Psoas muscle (tissue), 8 donors: ENCODE measurements at places on chromosomes 5 and 9. TPM values are rescaled to one million over a fixed set of nuclear protein-coding genes. Genes with fewer than 3 reads are reported as not detected.

The AJM1 gene
- 4.3 TPM for total RNA-seq

The FOXD4L3 gene
- not detected for total RNA-seq

The QRFP gene
- not detected for total RNA-seq

The RNF20 gene
- 56.9 TPM for total RNA-seq

The SLC27A6 gene
- 0.19 TPM for total RNA-seq

The ANKDD1B gene
- total RNA-seq: not detected

The TMEFF1 gene
- 0.29 TPM for total RNA-seq

The C9 gene
- not detected for total RNA-seq

The PCDHAC2 gene
- total RNA-seq: 0.14 TPM

The NTRK2 gene
- total RNA-seq: 1.5 TPM

The PDE6A gene
- total RNA-seq: 0.04 TPM

The HTR4 gene
- total RNA-seq: 0.24 TPM

The DPYSL3 gene
- 26.8 TPM for total RNA-seq

The DNLZ gene
- total RNA-seq: 29.6 TPM

DNA sequence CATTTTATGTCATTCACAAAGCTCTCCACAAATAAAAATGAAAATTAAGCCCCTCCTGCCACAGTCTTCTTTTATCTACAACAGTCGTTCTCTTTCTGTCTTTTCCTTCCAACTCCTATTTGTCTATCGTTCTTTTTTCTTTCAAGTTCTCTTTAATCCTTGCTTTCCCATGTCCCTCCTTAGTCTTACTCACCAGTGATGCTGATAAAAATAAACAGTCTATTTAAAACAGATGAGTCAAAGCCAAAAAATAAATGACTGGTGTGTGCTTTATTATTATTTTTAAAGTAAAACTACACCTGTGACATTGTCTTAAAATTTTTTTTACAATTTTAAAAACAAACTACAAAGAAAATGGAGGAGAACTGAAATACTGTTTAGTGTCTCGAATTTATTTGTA is 137.1 kb upstream of the TMEM161B start:
- no peak overlapping the region for H3K27ac ChIP-seq
- DNase-seq: no peak
- peaks cover 3% of the 10 kb centered on the region for H3K4me1 ChIP-seq
- H3K4me3 ChIP-seq: no peak overlapping the region

- no peaks in the 10 kb centered on the region for H3K36me3 ChIP-seq
- no peak for DNase-seq
- no peak overlapping the region for H3K27ac ChIP-seq
Observed at GRCh38 chr5:168920019-168920810, 341.0 kb upstream of the PANK3 start.

DNA sequence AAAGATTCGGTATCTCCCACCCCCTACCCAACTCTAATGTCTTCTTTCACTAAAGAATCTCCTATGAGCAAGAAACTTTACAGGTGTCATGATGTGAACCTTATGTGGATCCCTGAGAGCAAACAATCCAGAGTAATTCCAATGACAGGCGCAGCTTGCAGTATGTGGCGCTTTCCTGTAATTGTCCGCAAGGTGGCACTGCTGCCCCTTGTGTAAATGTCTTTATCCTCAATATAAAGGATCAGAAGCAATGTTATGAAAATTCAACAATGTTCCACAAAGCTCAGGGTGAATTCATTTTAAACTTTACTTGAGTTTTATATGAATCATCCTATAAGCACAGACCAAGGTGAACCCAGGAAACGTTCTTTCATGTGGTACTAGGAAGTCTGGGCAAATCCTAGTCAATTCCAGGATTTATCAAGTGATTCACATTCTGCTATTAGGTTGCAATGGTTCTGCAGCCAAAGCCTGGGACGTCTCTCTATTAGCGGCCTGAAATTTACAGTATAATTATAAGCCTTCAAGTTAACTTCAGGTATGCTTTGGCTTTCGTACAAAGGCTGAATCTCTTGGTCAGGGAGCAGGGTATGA is 113.7 kb downstream of the TRPM6 start:
- no peak overlapping the region for H3K27ac ChIP-seq
- H3K4me3 ChIP-seq: no peak overlapping the region
- no peaks in the 10 kb centered on the region for H3K36me3 ChIP-seq

DNA sequence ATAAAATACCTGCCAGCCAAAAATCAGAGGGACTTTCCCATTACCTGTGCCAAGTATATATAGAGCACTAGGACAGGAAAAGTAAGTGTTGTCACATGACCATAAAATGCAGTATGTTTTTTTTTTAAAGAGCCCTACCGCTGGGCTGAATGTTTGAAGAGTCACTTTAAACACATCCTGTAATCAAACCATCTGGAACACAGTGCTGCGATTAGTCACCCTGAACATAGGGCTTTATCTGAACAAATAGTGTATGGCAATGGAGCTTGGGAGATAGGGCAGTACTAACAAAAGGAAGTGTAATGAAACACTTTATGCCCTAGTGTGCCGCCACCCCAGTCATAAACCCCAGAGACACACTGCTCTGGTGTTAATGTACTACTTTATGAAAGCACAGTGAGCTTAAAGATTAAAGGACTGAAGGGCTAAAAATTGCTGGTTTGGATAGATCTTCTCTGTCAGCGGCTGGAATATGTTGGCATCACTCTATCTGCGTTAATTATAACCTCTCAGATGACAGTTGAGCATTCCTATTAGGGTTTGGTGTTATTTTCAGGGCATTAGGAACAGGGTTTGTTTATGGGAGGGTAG is 90.4 kb downstream of the ZNF608 start:
- H3K4me1 ChIP-seq: peaks cover 55% of the 10 kb centered on the region
- DNase-seq: no peak
- H3K36me3 ChIP-seq: no peaks in the 10 kb centered on the region
- peak overlapping the region; percentile 50 for H3K4me3 ChIP-seq

- H3K4me1 ChIP-seq: peaks cover 83% of the 10 kb centered on the region
- no peaks in the 10 kb centered on the region for H3K27me3 ChIP-seq
- peak overlapping the region; percentile 96 for H3K27ac ChIP-seq
- peak overlapping the region; percentile 11 for H3K4me3 ChIP-seq
Observed at GRCh38 chr5:132414634-132415378, 45.3 kb downstream of the SLC22A5 start.

- H3K4me3 ChIP-seq: no peak overlapping the region
- H3K27ac ChIP-seq: no peak overlapping the region
- no peaks in the 10 kb centered on the region for H3K36me3 ChIP-seq
Observed at GRCh38 chr5:60960591-60960990, 15.6 kb downstream of the NDUFAF2 start.

GRCh38 chr5:170008376-170008775 is 28.1 kb upstream of the INSYN2B start:
- no peaks in the 10 kb centered on the region for H3K27me3 ChIP-seq
- no peak overlapping the region for H3K27ac ChIP-seq
- no peaks in the 10 kb centered on the region for H3K4me1 ChIP-seq
- no peak for DNase-seq
- no peak overlapping the region for H3K4me3 ChIP-seq

DNA sequence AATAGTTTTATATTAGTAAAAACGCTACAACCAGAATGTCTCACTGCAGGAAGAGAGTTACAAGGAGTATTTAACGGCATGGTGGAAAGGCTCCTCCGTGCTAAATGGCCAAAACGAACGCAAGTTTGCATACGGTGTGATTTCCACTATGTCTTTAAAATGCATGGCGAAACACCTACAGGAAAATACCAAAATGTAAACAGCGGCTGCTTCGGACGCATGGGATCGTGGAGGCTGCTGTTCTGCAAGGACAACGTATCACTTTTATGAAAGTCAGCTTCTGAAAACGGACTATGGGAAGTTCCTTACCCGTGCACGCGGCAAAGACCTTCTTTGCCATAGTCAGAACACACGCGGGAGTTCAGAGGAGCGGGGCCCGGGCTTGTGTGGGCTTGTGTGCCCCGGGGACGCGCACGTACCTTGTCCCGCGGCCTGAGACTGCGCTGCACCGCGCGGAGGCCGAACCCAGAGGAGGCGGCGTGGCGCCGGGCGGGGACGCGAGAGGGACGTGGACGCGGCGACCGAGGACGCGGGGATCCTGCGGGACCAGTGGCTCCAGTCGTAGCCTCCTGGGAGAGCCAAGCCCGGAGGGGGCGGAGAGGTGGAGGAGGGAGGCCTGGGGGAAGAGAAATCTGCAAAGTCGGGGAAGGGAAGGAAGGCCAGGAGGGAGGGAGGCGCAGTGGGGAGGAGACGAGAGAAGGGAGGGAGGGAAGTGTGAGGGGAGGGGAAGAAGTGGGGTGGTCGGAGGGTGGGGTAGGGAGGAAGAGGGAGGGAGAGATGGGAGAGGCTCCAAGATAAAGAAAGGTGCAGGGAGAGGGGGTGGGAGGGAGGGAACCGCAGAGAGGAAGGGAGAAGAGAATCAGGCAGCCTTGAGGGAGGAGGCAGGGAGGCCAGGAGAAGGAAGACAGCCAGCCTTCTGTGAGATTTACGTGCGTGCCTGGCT is at the start of gene CMBL:
Gene CMBL (minus strand): TSS at position 697 of the 943 bp plus-strand sequence. CDS start 17,140 bp downstream, outside the sequence.
- H3K27me3 ChIP-seq: no peaks in the 10 kb centered on the region
- H3K4me1 ChIP-seq: peaks cover 53% of the 10 kb centered on the region
- DNase-seq: peak; percentile 71
- H3K27ac ChIP-seq: peak within 1 kb of the TSS; percentile 92

DNA sequence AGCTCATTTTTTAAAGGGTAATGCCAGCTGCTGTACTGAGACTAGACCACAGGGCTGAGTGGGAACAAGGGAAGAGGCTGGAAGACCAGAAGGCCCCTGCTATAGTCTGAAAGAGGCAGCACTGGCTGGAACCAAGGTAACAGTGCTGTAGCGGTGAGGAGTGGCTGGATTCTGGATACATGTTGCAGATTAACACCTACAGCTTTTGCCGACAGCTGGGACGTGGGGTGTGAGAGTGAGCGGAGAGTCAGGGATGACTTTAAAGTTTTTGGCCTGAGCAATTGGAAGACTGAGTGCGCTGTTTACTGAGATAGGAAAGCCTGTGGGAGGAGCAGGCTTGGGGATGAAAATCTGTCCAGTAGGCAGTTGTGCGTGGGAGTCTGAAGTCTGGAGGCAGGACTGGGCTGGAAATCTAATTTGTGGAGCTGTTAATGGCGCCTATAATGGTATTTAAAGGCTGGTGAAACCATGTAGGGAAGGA is 26.5 kb downstream of the AQP7 start:
- H3K36me3 ChIP-seq: peaks cover 20% of the 10 kb centered on the region
- H3K4me1 ChIP-seq: peaks cover 18% of the 10 kb centered on the region
- peak; percentile 32 for DNase-seq
- H3K4me3 ChIP-seq: no peak overlapping the region
- H3K27ac ChIP-seq: peak overlapping the region; percentile 58

DNA sequence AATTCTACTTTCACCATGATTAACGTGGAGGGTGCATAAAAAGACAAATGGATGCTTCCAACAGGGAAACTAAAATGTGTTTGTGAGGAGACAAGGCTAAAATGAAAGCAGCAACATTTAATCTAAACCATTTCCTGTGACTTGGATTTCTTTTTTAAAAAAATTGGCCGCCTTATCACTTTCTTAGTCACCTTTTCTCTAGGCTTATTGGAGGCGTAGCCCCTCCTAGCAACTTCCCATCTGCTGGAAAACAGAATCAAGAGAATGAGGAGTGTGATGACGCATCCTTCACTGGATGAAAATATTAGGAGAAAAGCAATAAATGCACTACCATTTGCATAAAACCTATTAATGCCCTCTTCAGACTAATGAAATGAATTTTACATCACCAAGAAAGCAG is 791 bp upstream of the GPR150 start:
- H3K4me3 ChIP-seq: no peak overlapping the region
- no peaks in the 10 kb centered on the region for H3K27me3 ChIP-seq
- no peak for DNase-seq
- H3K4me1 ChIP-seq: peaks cover 12% of the 10 kb centered on the region
- H3K36me3 ChIP-seq: no peaks in the 10 kb centered on the region

DNA sequence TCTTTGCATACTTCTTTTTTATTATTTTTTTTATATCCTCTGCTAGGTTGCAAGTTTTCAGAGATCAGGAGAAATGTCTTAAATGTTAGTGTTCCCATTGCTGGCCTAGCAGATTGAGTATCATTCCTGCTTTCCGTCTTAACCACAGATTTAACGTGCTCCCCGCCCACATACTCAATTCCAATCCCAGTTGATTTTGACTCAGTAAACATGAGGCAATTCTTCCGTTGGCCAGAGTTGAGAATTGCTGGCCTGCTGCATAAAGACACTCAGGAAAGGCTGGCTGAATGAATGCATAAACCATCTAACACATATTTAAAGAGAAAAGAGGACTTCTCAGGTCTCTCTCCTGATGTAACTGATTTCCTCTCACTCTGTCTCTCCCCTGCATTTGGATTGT is 46.8 kb upstream of the PLPP6 start:
- H3K27ac ChIP-seq: no peak overlapping the region
- no peaks in the 10 kb centered on the region for H3K36me3 ChIP-seq
- H3K27me3 ChIP-seq: no peaks in the 10 kb centered on the region
- no peak overlapping the region for H3K4me3 ChIP-seq

- no peaks in the 10 kb centered on the region for H3K4me1 ChIP-seq
- no peaks in the 10 kb centered on the region for H3K36me3 ChIP-seq
Observed at GRCh38 chr5:85225388-85225787, 840.7 kb upstream of the EDIL3 start.

- H3K27ac ChIP-seq: peak overlapping the region; percentile 41
- H3K27me3 ChIP-seq: peaks cover 7% of the 10 kb centered on the region
- H3K4me3 ChIP-seq: peak overlapping the region; percentile 57
- no peaks in the 10 kb centered on the region for H3K36me3 ChIP-seq
- peak; percentile 81 for DNase-seq
Observed at GRCh38 chr9:137406876-137407589, 15.9 kb downstream of the EXD3 start.

DNA sequence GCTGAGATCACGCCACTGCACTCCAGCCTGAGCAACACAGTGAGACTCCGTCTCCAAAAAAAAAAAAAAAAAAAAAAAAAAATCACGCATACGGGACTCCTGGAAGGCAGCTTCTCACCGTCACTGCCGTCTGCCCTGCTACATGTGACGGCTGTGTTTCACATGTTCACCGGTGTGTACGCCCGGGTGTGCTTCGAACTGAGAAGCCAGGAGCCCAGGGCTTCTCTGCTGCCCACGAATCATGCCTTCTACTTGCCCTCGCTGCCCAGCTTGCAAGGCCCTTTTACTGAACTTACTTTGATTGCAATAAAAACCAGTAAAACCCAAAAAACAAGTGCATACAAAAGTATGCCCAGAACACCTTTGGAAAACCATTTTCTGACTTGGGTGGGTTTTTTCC is 5.8 kb upstream of the NKD2 start:
- H3K4me1 ChIP-seq: no peaks in the 10 kb centered on the region
- peaks cover 13% of the 10 kb centered on the region for H3K27me3 ChIP-seq
- no peaks in the 10 kb centered on the region for H3K36me3 ChIP-seq

DNA sequence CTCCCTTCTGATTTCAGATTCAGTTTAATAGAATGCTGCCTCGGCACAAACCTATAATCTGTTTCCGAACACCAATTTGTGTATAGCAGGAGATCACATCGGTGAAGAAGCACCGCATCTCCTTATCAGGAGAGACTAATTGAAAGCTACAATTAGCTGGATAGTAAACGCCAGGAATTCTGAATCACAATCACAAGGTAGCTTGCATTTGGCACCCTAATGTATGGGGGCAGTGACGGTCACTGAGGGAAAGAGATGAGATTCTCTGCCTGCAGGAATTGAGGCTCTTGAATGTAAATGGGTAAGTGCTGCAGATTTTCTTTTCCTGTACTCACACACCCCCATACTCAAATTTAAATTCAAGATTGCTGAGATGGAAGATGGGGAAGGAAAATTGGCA is 373.6 kb upstream of the ZNF608 start:
- no peak overlapping the region for H3K27ac ChIP-seq
- H3K4me1 ChIP-seq: peaks cover 3% of the 10 kb centered on the region
- H3K4me3 ChIP-seq: no peak overlapping the region
- H3K36me3 ChIP-seq: no peaks in the 10 kb centered on the region

- no peak overlapping the region for H3K4me3 ChIP-seq
- no peak overlapping the region for H3K27ac ChIP-seq
- no peaks in the 10 kb centered on the region for H3K4me1 ChIP-seq
- H3K36me3 ChIP-seq: peaks cover 73% of the 10 kb centered on the region
Observed at GRCh38 chr5:154962494-154962893, 21.6 kb downstream of the MRPL22 start.
